Cardiac muscle cell (in vitro differentiated cells and primary cell): ENCODE measurements at places on chromosomes 2 and 18. TPM values are rescaled to one million over a fixed set of nuclear protein-coding genes. Genes with fewer than 3 reads are reported as not detected.

- no peaks in the 10 kb centered on the region for H3K27me3 ChIP-seq
- H3K36me3 ChIP-seq = no peaks in the 10 kb centered on the region
- H3K4me1 ChIP-seq = no peaks in the 10 kb centered on the region
- DNase-seq = no peak
Observed at GRCh38 chr2:180677200-180677599, 303.2 kb upstream of the UBE2E3 start.

DNA sequence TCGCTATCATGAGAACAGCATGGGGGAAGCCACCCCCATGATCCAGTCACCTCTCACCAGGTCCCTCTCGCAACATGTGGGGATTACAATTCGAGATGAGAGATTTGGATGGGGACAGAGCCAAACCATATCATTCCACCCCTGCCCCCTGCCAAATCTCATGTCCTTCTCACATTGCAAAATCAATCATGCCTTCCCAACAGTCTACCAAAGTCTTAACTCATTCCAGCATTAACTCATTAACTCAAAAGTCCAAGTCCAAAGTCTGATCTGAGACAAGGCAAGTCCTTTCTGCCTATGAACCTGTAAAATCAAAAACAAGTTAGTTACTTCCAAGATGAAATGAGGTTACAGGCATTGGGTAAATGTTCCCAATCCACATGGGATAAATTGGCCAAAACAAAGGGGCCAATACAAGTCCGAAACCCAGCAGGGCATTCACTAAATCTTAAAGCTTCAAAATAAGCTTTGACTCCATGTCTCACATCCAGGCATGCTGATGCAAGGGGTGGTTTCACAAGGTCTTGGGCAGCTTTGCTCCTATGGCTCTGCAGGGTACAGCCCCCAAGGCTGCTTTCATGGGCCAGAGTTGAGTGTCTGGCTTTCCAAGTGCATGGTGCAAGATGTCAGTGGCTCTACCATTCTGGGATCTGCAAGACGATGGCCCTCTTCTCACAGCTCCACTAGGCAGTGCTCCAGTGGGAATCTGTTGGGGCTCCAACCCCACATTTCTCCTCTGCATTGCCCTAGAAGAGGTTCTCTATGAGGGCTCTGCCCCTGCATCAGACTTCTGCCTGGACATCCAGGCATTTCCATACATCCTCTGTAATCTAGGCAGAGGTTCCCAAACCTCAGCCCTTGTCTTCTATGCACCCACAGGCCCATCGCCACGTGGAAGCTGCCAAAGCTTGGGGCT is 14.8 kb downstream of the TAF1B start:
- H3K27ac ChIP-seq = no peak overlapping the region
- H3K4me1 ChIP-seq = no peaks in the 10 kb centered on the region
- H3K36me3 ChIP-seq = peaks cover 27% of the 10 kb centered on the region

- no peak overlapping the region for H3K27ac ChIP-seq
- DNase-seq = peak; percentile 5
- H3K4me1 ChIP-seq = no peaks in the 10 kb centered on the region
- H3K4me3 ChIP-seq = no peak overlapping the region
- no peaks in the 10 kb centered on the region for H3K36me3 ChIP-seq
- H3K27me3 ChIP-seq = no peaks in the 10 kb centered on the region
Observed at GRCh38 chr2:225842939-225843338, 443.4 kb downstream of the NYAP2 start.

- no peak overlapping the region for H3K27ac ChIP-seq
- H3K27me3 ChIP-seq = no peaks in the 10 kb centered on the region
- H3K4me1 ChIP-seq = peaks cover 21% of the 10 kb centered on the region
- no peak overlapping the region for H3K4me3 ChIP-seq
- H3K36me3 ChIP-seq = no peaks in the 10 kb centered on the region
Observed at GRCh38 chr2:215828528-215829184, 184.7 kb downstream of the MREG start.

DNA sequence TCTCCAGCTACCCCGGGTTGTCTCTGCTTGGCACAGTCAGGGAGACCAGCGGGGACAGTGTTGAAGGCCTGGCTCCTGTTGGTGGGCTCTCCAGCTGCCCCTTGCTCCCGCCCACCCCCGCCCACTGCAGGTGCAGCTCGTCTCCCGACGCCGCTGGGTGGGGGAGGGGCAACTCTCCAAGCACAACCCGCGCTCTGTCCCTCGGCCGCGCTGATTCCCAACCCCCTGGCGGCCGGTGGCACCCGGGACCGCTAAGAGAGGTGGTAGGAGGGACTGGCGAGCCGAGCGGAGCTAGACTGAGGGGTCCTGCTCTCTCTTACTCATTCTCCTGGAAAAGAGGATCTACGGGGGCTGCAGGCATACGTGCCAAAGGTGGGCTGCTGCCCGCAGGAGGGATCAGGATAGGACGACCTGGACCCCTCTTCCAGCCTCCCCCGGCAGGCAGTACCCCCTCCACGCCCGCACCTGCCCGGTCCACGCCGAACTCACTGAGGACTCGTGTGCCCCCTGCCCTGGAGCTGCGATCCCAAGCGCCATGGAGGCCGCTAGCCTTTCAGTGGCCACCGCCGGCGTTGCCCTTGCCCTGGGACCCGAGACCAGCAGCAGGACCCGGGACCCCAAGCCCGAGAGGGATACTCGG is 44.5 kb downstream of the DDX18 start:
- no peak overlapping the region for H3K27ac ChIP-seq
- DNase-seq = no peak
- no peaks in the 10 kb centered on the region for H3K4me1 ChIP-seq
- H3K36me3 ChIP-seq = no peaks in the 10 kb centered on the region

CFC1 gene
- 48.4 and 59.1 TPM in 2 replicates for total RNA-seq

DNA sequence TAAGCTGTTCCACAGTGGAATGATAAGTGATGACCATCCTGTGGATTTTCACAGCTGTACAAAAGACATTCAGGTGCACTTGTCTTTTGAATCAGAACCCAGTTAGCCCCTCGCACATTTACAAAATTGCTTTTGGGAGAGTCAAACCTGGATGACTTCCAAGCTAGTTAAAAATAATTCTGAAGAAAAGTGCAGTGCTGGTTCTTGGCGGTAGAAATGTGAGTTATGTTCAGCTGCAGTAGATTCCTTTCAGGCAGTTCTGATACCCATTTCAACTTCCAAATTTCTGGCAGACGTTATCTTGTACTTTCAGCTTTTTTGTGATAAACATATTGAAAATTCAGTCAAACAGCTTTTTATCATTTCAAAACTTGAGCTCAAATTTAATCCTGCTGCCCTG is 324.7 kb downstream of the NRXN1 start:
- H3K27ac ChIP-seq = no peak overlapping the region
- no peak for DNase-seq
- H3K36me3 ChIP-seq = no peaks in the 10 kb centered on the region
- no peaks in the 10 kb centered on the region for H3K27me3 ChIP-seq
- H3K4me1 ChIP-seq = no peaks in the 10 kb centered on the region

- no peaks in the 10 kb centered on the region for H3K4me1 ChIP-seq
- H3K36me3 ChIP-seq = no peaks in the 10 kb centered on the region
- no peak overlapping the region for H3K27ac ChIP-seq
- no peak overlapping the region for H3K4me3 ChIP-seq
Observed at GRCh38 chr2:99725820-99726219, 236.0 kb upstream of the REV1 start.

EPB41L3 gene
- total RNA-seq = 466 and 886 TPM in 2 replicates

- no peak overlapping the region for H3K4me3 ChIP-seq
- H3K27ac ChIP-seq = no peak overlapping the region
- DNase-seq = peak; percentile 28
Observed at GRCh38 chr2:224837066-224837465, 120.9 kb upstream of the CCDC195 start.

DNA sequence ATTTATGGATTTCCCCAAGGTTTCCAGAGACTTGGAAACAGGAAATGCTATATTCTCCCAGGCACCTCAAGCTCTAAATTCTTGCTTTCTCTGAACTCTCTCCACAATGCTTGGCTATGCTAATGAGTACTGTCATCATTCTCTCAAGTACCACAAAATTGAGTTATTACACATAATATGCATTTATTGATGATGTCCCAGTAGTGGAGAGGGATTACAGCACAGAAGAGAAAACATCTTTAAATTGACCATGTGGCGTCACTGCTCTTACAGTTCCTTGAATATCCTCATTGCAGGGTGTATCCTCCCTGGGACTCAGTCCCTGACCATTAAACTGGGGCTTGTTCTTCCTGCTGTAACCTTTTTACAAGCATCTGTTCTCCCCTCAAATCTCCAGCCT is 681.1 kb upstream of the FANCL start:
- H3K4me1 ChIP-seq = no peaks in the 10 kb centered on the region
- no peak for DNase-seq
- H3K4me3 ChIP-seq = no peak overlapping the region
- H3K27me3 ChIP-seq = no peaks in the 10 kb centered on the region
